RCC 7860 (cell line): ENCODE measurements at places on chromosomes 16 and 17.

DNA sequence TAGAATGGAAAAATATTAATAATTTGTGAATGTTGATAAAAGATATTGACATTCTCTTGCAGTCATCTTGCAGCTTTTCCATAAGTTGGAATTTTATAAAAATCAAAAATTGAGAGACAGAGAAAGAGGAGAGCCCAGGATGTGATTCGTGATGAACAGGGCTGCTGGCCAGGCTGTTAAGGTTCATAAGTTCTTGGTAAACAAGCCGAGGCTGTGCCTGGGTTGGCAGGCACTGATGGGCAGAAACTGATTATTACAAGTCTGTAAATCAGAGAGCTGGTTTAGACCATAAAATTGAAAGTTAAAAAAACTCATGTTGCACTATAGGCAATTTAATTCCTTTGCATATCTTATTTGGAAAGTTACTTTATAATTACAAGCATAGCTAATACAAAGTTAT, 533.7 kb downstream of the HAPSTR1 start:
- DNase-seq: no peak

- no peak for DNase-seq
Observed at GRCh38 chr17:39578272-39578671, 29.4 kb downstream of the NEUROD2 start.

- DNase-seq: no peak
Observed at GRCh38 chr16:12784076-12784475, 19.6 kb downstream of the CPPED1 start.

GRCh38 chr16:4123616-4124300, 7.5 kb upstream of the ADCY9 start:
- DNase-seq: no peak
